ENCODE measurements at places on chromosomes 12 and 14.
A peak's percentile ranks its signal among the peaks of the same experiment; 100 is the strongest.

DNA sequence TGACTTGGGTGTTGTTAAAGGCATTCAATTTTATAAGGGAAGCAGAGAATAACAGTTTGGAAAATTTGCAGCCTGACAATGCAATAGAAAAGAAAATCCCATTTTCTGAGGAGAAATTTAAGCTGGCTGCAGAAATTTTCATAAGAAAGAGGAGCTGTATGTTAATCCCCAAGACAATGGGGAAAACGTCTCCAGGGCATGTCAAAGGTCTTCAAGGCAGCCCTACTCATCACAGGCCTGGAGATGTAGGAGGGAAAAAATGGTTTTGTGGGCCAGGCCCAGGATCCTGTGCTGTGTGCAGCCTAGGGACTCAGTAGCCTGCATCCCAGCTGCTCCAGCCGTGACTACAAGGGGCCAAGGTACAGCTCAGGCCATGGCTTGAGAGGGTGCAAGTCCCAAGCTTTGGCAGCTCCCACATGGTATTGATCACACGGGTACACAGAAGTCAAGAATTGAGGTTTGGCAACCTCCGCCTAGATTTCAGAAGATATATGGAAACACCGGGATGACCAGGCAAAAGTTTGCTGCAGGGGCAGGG, 846.4 kb downstream of the C12orf50 start:
- no peak for DNase-seq

GRCh38 chr12:128829861-128830504, 6.2 kb upstream of the SLC15A4 start:
- no peak for DNase-seq

GRCh38 chr14:65482757-65483438, 70.4 kb downstream of the FUT8 start:
- no peak for DNase-seq

DNA sequence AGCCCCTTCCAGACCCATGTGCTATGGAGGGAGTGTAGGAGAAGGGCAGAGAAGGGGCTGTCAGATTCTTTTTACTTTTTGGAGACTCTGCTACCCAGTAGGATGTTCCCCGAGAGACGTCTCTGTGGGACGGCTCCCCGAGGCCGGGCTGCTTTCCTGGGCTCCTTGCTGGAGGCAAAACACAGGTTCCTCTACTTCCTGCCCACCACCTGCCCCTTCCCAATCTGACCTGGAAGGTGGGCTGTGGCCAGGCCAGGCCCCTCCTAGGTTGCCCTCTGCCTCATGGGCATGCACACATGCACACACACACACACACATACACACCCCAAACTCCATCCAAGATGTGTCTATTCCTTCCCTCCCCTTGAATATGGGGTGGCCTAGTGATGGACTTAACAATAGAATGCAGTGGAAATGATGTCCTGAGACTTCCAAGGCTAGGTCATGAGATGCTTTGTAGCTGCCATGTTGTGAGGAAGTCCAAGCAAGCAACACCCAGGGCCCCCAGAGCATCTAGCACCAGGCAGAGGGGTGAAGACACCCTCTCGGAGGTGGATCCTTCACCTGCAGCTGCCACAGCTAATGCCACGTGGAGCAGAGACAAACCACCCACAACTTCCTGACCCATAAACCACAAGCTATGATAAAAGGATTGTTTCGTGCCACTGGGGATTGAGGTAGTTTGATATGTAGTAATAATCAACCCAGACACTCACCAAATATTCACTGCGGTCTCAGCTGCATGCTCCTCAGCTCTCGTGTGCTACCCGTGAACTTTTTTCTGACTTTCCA, 1.6 kb upstream of the ASB2 start:
- DNase-seq: no peak

- no peak for DNase-seq
These were observed 43.2 kb upstream of the BBS10 start for GRCh38 chr12:76391461-76391860.

GRCh38 chr12:70444903-70445302, 78.8 kb downstream of the KCNMB4 start:
- DNase-seq: no peak

GRCh38 chr12:46407361-46407760, 34.8 kb upstream of the SLC38A2 start:
- no peak for DNase-seq

DNA sequence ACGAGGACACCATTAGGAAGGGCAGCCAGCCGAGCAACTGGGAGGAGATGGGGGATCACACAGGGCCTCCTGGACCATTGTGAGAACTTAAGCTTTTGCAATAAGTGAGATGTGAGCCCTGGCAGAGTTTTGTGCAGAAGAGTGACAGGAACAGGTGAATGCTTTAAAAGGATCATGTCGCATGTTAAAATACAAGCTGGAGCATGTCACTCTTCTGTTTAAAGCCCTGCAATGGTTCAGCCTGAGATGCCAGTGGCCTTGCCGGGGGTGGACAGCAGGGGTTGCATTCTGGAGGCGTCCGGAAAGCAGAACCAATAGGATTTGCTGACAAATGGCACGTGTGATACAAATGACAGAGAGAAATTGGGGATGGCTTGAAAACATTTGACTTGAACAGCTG, 137.5 kb upstream of the RFLNA start:
- DNase-seq: no peak

DNA sequence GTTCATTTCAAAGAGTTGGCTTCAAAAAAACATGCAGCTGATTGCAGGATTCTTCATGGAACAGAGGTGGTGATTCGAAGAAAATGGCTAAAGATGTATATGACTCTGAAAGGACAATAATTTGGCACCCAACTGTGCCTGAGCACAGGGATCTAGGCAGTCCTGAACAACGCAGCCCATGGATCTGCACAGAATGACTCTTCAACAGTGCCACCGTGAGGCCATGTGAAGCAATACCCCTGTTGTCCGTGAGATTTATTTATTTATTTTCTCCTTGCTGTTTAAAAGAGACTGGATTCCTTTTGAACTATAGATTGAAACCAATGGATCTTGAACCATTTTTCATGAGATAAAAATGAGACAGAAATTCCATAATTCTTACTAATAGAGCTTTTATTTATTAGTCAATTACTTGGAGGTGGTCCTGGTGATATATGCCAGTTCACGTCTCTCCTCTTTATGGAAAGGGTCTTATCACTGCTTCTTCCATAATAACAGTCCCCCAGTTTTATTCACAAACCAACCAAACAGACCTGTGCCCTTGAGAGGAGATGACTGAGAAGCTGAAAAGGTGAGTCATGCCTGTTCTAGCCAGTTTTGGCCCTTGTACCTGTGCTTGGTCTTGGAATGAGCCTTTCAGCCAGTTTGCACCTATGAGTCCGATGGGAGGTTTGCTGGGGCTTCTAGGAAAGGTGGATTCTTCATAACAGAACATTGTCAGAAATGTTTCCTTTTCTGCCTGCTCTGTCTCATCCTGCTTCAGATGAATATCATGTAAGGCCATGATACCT, 1598.3 kb downstream of the AACS start:
- no peak for DNase-seq

DNA sequence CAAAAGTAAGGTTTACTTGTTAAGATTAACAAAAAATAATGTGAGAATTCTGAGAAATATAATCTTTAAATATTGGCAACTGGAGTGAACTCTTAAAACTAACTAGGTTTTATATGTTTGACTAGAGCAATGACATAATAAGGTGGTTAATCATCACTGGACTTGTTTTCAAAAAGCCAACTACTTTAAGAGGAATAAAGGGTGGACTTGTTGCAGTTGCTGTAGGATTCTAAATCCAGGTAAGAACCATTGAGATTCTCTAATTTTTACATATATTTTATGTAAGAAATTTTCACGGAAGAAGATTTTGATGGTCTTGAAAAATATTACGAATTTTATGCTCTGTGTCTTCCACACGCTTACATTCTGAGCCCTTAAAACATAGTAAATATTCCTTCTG, at the start of gene SLCO1B1:
Gene SLCO1B1, plus strand, starts transcription at position 197 of the 400 bp plus-strand sequence. CDS start 10,381 bp downstream, outside the sequence.
- DNase-seq: no peak

- no peak for DNase-seq
These were observed 181.3 kb upstream of the SLC38A2 start for GRCh38 chr12:46553911-46554310.

DNA sequence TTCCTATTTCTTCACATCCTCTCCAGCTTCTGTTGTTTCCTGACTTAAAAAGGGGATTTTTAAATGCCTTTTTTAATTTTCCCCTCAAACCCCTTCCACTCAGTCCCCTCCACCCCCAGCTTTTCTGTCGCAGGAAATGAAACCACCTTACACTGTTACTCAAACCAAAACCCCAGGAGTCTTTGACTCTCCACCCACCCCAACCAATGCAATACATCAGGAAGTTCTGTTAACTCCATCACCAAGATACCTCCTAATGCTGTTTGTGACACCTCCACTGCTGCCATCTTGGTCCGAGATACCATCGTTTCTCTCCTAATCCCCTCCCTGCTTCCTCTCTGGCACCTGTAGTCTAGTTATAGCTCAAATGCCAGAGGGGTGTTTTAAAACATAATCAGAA, 25.4 kb upstream of the CPM start:
- no peak for DNase-seq

- no peak for DNase-seq
These were observed 843.9 kb upstream of the TMEM132C start for GRCh38 chr12:127422935-127423566.

- no peak for DNase-seq
These were observed 6.3 kb downstream of the YBX3 start for GRCh38 chr12:10716704-10717315.

GRCh38 chr12:122355706-122356105, 66.8 kb downstream of the CLIP1 start:
- DNase-seq: no peak

- no peak for DNase-seq
These were observed 297.1 kb downstream of the KSR2 start for GRCh38 chr12:117671734-117672133.

DNA sequence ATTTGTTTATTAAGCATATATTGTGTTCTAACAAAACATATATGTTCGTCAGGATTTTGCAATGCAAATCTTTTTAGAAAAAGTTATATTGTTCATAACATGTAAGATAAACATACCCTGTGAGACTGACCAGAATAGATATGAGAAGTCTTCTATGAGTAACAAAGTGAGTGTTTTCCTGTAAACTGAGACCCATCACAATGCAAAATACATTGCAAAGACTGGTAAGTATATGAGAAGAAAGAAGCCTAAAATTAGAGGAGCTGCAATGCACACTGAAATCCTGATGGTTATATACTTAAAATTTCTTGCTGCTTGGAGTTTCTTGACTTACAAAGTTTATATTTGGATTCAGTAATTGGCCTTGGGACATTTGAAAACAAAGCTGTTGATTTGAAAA, 6.0 kb downstream of the HMGA2 start:
- no peak for DNase-seq

GRCh38 chr12:25637752-25638151, 84.7 kb upstream of the LMNTD1 start:
- DNase-seq: no peak

- DNase-seq: no peak
These were observed 480.2 kb upstream of the CCDC196 start for GRCh38 chr14:66005900-66006434.

- peak; percentile 46 for DNase-seq
These were observed 5.5 kb downstream of the ITGA5 start for GRCh38 chr12:54413284-54414190.

DNA sequence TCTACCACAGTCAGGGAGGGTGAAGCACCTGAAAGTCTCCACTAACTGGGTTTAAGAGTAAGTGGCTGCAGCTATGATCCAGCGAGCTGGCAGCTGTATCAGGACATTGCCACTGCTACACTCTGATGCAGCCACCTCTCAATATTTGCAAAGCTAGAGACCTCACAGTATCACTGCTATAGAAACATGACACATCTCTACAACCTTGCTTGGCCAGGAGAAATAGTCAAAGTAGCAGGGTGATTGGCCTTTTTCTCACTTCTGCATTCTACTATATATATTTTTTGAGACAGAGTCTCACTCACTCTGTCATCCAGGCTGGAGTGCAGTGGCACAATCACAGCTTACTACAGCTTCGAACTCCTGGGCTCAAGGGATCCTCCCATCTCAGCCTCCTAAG, 9.3 kb upstream of the FMNL3 start:
- DNase-seq: no peak

DNA sequence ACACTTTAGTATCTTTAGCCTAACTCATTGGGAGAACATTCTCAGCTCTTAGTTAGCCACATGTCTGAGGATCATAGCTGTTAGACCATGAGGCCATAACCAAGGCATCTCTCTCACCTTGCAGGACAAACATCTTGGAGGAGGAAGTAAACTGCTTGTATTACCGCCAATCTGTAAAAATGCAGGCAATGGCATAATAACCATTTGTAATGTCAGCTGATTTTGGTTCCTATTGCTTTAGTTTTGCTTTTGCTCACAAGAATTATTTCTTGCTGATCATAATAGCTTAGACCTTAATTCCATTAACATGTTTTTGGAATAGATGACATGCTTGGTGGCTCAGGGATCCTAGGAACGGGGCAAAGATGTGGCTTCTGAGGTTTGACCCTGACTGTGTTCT, 16.4 kb upstream of the GSG1 start:
- DNase-seq: no peak

GRCh38 chr14:35847636-35848035, 21.5 kb downstream of the BRMS1L start:
- DNase-seq: no peak

DNA sequence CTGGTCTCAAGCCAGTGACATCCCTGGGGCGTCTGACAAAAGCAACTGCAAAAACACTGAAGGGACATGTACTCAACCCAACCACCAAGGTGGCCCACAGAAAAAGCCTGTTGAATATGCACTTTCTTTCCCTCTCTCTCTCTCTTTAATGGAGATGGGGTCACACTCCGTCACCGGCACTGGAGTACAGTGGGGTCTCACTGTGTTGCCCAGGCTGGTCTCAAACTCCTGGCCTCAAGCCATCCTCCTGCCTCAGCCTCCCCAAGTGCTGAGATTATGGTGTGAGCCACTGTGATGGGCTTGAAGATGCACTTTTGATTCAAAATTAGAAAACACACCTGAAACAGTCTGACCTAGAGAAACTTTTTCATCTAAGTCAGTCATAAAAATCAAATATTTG, 7.2 kb upstream of the CD27 start:
- DNase-seq: no peak

DNA sequence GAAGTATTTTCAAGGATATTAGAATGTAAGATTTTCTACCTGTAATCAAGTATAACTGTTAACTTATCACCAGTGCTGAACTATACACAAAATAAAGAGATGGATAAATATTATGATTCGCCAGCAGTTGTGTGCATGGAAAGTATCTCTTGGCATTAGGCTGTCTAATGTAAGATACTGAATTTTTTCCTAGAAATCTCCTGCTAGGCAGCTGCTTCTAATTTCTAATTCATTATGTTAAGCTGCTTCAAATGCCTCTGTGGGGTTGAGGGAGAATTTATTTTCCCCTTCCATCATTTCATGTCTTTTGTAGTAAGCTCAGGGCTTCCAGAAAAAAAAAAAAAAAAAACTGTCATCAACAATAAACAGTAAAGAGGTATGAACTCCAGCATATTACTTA, 516.0 kb downstream of the DIO2 start:
- DNase-seq: no peak

Data from GM04503 (cell line).